ENCODE measurements at places on chromosomes 11 and 22.
A peak's percentile ranks its signal among the peaks of the same experiment; 100 is the strongest.

GRCh38 chr11:128894685-128895084, 3.5 kb downstream of the KCNJ5 start:
- DNase-seq = no peak

DNA sequence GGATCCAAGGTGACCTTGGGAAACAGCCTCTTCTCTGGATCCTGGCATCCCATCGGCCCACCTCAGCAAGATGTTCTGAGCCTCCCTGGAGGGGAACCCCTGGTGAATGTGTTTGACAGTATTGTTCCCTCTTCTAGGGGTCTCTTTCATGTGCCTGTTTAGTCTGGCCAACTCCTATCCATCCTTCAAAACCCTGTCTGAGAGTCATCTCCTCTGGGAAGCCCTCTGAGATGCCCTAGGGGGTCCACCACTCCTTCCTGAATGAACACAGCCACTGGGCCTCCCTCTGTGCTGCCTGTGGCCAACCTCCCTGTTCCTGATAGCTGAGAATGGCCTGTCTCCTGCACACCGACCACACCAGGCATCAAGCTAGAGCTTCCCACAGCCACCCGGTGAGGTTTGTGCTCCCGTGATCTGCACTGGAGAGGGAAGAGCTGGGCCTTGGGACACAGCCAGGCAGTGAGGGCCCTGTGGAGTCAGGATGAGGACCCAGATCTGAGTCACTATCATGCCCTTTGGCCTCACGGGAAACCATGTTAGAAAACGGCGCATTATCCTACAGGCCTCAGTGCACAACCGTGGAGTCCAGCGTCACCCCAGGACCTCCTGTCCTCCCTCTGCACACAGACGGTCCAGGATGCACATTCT, 8.8 kb downstream of the WNT7B start:
- DNase-seq = no peak

- DNase-seq = no peak
These were observed 859 bp upstream of the ACCS start for GRCh38 chr11:44065161-44065661.

GRCh38 chr11:9015677-9016076, 11.9 kb upstream of the NRIP3 start:
- peak; percentile 51 for DNase-seq

GRCh38 chr11:84193706-84194105, 907.5 kb upstream of the CCDC90B start:
- DNase-seq = no peak

DNA sequence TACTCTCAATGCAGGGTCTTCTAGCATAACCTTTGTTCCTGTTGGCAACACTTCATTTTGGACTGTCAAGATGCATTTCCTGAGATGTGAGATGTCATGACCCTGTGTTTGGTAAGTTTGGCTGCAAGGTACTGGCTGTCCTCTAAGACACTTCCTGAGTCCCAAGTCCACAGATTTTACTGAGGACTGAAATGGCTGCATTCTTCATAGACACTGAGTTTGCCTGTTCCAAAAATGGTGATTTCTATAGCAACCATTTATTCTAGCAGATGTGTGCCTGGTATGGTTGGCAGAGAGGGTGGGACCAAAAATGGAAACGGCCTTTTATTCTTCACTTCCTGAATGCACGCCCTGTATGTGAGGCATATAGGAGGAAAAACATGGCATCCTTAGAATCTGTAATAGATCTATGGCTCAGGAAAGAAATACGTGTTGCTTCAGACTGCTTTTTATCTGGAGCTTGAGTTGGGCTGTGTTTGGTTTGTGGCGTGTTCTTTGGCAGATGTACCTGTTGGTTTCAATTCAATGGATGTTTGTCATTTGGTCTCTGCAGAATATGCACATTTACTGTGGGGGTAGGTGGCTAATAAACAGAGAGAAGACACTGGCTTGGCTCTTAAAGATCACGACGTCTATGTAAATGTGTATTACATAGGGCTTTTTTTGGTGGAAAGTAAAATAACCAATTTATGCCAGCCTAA, 62.4 kb downstream of the ZBTB16 start:
- no peak for DNase-seq

GRCh38 chr11:17012712-17013547, 1.3 kb downstream of the PLEKHA7 start:
- DNase-seq = no peak

DNA sequence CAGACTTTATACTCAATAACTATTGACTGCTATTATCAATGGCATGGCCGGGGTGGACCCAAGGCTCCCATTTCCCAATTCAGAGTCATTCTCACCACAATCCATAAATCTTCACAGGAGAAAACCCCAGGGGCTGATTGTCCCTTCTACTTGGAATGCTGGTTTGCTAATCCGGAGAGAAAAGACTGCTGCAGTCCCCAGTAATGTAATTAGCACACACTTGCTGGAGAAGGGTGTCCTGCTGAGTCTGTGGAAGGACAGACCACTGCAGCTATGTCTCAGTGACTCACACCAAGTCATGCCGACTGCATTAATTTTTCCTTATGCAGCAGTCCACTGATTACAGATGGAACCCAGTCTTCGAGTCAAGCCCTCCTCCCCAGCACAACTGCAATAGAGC, 5.9 kb upstream of the ETS1 start:
- DNase-seq = no peak

- DNase-seq = no peak
These were observed 101.9 kb downstream of the MRTFA start for GRCh38 chr22:40534379-40535188.

DNA sequence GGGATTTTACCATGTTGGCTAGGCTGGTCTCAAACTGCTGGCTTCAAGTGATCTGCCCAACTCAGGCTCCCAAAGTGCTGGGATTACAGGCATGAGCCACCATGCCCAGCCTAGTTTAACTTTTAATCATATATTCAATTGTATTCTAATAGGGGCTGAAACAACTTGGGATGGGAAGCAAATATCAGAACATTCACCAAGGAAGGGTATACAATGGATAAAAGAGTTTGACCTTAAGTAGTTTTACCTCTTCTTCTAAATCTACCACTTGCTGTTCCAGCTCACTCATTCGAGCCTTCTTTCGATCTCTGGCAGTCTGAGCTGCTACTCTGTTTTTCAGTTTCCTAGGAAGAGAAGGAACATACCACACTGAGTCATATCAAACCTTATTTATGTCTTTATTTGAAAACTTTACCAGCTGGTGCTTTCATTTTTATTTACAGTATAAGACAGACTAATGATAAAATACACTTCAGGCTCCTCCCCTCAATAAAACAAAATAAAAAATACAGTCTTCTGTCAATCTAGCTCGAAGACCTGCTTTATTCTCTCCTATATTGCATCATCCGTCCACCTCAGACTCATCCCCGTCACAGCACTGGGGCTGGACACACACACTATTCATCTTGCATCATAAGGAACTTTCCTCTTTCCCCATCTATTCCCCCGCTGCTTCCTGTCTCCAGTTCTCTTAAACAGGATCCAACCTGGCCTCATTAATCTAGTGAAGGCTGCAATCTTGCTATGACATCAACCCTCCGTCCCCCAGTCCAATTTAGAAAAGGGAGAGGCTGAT, 1.4 kb downstream of the XBP1 start:
- no peak for DNase-seq

GRCh38 chr22:16953206-16954059, 54.6 kb downstream of the GAB4 start:
- DNase-seq = no peak

DNA sequence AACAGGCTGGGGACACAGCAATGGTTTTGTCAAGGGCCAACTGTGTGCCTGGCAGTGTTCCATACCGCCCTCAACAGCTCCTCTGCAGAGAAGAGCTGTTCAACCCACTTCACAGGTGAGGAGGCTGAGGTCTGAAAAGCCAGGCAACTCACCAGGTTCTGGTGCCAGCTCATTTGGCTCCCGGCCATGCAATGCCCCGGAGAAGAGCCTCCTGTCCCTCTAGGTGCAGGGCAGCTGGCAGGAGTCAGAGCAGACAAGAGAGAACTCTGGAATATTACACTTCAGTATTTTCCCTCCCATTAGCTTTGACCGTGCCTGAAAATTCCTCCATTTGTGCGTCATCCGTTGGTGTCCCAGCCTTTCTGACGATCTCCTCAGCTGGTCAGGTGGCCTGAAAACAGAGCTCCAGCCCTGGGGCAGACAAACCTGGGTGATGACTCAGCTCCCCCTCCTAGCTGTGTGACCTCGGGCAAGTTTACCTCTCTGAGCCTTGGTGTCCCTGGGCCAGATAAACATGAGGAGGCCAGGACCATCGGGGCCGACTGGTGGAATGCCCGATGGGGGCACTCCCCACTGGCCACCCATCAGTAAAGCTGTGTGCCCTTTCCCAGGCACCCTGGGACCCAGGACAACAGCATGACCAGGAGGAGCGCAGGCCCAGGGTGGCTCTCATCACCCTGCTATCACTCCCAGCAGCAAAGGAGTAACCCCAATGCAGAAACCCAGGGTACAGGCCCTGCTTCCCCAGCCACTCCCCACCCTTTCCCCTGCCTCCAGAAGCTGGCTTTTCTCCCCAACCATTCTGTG, 9.6 kb upstream of the C1QTNF6 start:
- DNase-seq = no peak

DNA sequence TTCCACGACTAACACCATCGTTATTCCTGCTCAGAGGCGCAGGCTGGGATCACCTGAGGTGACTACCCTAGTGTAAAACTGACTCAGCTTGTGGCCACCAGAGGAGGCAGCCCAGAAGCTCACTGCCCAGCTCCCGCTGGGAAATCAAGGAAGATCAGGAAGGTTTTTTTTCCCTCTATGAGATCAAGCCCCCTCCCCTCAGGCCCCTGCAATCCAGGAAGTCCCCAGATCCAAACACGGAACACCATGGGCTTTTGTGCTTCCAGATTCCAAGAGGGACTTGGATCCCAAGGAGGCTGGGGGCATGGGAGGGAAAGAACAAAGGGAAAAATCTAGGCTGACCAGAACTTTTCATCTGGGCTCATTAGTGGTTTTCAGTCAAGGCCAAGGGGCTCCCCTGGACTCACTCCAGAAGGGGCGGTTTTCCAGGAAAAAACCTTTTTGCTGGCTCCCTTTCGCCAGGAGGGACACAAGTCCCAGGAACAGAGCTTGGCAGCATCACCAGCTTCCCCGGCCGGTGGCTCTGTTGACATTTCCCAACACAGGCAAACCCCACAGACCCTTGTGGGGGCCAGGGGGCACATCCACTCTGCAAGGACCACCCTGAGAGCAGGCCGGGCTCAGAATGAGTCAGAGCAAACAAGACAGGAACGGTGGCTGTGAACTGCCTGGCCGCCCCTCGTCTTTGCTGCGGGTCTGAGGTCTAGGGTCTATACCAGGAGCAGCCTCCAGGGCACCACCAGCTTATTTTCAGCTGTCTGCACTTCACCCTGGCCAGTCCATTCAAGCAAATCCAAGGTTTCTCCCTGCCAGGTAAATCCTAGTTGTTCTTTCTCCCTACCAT, 36.8 kb downstream of the MYH9 start:
- no peak for DNase-seq

DNA sequence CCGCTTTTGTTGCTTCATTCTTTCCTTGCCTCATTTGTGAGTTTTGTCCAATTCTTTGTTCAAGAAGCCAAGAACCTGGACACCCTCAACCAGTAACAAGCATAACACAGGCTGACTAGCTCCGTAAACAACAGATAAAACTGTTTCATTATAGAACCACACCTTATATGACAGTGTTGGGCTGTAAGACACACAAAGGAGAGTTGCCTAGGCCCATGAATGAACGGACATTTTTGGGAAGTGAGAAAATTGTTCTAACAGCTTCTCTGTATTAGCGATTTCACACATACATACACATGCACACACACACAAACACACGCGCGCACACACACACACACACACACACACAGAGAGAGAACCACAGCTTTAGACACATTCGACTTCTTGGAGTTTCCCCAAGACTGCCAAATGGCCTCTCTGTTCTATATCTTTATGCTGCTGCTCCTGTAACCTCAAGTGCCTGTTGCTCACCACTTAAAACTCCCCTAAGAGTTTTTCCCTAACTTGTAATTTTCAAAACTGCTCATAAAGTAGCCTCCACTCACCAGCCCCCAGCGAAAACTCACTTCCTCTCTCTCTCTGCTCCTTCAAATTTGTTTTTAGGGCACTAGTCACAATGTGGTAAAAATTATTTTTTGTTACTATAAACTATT, 35.9 kb downstream of the CTSC start:
- no peak for DNase-seq

DNA sequence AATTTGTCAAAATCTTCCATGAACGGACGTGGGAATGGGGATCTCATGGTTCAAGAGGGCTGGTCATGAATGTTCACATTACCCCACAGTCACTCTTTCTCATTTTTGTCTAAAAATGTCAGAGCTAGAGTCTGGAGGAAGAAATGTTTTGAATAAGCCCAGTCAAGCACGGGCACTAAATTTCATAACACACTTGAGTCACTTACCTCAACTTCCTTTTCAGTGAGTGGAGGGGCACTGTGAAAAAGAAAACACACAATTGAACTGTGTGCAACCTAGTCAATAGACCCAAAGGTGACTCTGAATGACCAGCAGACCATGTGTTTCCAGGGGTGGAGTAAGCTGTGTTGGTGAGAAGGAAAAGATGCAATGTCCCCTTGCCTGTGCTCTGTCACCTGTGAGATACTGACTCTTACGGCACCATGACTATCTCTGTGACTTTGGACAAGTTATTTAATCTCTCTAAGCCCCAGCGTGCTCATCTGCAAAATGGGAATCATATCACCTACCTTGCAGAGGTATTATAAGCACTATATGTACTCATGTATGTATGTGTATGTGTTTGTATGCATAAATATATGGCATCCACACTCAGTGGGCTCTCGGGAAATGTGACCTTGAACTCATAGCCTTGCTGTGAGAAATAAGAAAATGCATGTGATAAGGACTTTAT, 38.2 kb upstream of the LYVE1 start:
- DNase-seq = no peak

DNA sequence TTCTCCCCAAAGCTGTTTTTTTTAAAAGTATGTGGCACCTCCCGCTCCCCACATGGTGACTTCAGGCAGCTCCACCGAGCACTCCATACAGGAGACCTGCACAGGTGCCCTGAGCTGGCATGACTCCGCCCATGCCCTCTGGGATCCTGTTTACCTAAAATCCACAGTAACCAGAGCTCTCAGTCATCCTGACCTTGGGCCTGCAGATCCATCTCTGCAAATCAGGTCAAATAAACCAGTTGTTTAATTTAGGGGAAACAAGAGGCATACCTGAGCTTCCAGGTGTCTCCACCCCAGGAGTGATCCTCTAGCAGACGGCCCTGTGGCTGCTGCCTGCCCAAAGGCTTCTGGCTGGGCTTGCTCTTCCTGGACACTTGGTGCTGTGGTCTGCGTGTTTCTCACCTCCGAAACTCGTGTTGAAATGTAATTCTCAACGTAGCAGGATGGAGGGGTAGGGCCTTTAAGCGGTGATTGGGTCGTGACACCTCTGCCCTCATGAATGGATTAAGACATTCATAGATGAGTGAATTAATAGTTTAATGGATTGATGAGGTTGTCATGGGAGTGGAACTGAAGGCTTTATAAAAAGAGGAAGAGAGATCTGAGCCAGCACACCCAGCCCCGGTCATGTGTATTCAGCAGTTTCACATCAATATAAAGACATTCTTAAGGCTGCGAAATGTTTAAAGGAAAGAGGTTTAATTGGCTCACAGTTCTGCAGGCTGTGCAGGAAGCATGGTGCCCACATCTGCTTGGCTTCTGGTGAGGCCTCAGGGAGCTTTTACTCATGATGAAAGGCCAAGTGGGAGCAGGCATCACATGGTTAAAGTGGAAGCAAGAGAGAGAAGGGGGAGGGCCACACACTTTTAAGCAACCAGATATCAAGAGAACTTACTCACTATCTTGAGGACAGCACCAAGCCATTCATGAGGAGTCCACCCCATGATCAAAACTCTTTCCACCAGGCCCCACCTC, 34.1 kb downstream of the LINC01488 start:
- DNase-seq = no peak
